NCI-H2029 treated with DMSO at 0.1 percent for 48 hours (cell line): ENCODE measurements at places on chromosomes 2 and 18.

DNA sequence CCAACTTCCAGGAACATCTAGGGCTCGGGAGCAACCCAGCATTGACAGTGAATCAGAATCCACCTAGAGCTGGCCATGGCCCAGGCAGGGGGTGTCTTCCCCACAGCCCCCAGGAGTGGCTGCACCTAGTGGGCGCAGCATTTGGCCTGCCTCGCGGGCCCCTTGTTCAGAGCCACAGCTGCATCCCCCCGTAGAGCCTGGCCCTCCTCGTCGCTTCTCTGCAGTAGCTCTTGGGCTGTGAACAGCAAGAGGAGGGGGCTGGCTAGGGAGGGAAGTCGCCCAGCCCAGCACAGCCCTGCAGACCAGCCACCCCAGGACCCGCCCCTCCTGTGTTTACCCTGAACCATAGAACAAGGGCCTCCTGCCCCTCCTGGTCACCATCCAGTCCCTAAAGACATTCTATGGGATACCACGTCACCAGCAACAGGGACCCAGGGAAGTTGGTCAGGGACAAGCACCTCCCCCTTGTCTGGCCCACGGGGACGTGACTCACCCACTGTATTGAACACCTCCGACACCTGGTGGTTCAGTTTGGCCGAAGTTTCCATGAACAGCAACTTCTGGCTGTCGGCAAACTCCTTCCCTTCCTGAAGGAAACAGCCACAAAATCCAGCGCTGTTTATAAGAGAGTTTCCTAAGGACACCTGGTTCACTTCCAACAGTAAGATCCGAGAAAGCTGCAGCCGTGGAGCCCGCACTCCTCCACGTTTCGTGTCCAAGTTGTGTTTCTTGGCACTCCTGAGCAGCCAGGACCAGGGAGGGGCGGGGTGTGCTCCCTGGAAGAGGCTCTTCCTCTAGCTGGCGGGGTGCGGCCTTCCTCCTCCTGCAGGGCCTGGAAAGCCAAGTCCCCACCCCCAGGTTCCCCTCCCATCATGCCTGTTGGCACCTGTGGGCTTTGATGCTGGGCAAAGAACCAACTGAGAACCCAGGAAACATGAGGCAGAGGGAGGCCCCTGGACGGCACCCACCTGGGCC, 8.8 kb downstream of the PRLH start:
- DNase-seq: no peak

- DNase-seq: no peak
Observed at GRCh38 chr2:12726271-12726670, 9.5 kb downstream of the TRIB2 start.

DNA sequence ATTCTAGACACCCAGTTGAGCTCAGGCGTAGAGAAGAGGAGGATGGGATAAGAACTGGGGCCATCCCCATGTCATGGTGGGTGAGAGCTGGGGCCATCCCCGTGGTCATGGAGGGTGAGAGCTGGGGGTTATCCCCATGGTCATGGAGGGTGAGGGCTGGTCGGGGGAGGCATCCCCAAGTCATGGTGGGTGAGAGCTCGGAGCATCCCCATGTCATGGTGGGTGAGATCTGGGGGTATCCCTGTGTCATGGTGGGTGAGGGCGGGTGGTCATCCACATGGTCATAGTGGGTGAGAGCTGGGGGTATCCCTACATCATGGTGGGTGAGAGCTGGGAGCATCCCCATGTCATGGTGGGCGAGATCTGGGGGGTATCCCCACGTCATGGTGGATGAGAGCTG, 52.5 kb downstream of the IL1RL2 start:
- DNase-seq: no peak

GRCh38 chr2:190607657-190608357, 41.1 kb upstream of the NAB1 start:
- DNase-seq: no peak

GRCh38 chr18:76384861-76385680, 110.0 kb downstream of the ZNF516 start:
- DNase-seq: no peak
